AG04450 (cell line): ENCODE measurements at places on chromosomes 2 and 18. TPM values are rescaled to one million over a fixed set of nuclear protein-coding genes. Genes with fewer than 3 reads are reported as not detected.

- no peak for DNase-seq
Measured at GRCh38 chr2:20168048-20168726, 56.7 kb downstream of the SDC1 start.

- DNase-seq, result no peak
Measured at GRCh38 chr2:75540994-75541393, 19.7 kb downstream of the EVA1A start.

DNA sequence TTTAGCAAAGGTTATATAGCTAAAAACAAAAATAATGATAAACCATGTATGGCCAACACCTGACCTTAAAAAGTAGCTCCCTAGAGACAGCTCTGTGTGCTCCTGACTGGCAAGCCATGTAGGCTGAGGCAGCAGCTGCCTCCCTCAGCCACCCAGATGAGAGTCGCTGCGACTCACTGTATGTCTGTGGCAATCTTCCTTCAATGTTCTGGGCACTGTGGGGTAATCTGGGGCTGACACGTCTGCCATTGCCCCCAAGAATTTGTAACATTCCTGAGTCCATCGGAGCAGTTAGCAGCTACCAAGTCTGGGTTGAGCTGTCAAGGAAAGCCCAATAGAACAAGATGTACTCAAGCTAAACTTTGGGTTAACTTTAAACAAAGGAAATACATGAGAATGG is 106.4 kb upstream of the DAPL1 start:
- DNase-seq, result no peak

DNA sequence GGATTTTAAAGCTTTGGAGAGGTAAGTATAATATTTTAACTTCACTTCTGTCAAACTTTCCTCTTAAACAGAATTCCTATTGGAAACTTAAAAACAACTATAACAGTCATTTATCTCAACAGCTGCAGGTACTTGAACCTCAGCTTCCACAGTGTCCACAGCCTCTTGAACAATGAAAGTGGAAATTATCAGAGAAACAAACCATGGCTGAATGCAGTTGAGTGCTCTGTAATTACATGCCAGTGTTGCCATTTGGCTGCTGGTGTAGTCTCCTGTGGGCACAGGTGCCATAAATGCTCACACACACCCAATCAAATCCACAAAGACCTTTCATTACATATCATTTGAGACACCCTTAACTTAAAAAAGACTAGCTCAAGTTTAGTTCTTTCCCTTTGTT is 125.1 kb downstream of the CPS1 start:
- DNase-seq, result no peak

DNA sequence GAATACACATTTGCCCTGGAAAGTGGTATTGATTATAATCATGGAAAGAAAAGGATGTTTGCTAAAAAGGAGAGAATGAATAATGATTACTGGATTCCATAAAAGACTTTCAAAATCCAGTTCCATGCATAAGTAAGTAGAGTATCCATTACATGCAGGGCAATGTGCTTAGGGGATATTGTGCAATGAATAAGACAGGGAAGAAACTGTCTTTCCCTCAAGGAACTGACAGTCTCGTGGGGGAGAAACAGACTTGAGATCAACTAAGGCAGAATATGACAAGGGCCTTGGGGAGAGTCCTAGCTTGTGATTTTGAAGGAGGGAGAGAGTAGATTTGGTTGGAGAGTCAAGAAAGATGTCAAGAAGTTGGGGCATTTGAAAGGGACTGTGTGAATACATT is 130.6 kb downstream of the SPP2 start:
- DNase-seq, result no peak

- no peak for DNase-seq
Measured at GRCh38 chr2:82675186-82675585, 1783.9 kb downstream of the SUCLG1 start.

- DNase-seq, result no peak
Measured at GRCh38 chr2:24912986-24913385, 7.1 kb downstream of the ADCY3 start.

GRCh38 chr2:46284796-46285195 is 12.4 kb upstream of the EPAS1 start:
- no peak for DNase-seq

DNA sequence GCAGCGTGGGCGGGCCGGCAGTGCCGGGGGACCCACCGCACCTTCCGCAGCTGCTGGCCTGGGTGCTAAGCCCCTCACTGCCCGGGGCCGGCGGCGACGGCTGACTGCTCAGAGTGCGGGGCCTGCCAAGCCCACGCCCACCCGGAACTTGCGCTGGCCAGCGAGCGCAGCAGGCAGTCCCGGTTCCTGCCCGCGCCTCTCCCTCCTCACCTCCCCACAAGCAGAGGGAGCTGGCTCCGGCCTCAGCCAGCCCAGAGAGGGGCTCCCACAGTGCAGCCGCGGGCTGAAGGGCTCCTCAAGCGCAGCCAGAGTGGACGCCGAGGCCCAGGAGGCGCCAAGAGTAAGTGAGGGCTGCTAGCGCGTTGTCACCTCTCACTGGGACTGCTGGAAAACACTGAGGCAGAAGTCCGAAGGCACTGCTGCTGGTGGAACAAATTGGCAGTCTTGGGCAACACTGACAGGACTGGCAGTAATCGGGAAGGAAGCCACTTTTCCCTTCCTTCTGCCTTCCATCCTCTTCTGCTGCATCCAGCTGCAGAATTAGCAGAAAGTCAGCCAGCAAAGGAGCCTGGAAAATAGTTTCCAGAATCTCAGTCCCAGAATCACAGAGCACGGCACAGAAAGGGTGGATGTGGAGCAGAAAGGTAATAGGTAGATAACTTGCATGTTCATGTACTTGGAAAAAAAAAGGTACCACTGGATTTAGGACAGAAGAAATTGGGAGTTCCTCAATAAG is 179.4 kb upstream of the FN1 start:
- no peak for DNase-seq

GRCh38 chr18:40041951-40042350 is 1913.1 kb upstream of the PIK3C3 start:
- DNase-seq, result no peak

- no peak for DNase-seq
Measured at GRCh38 chr2:16861111-16861510, 195.5 kb upstream of the CYRIA start.

DNA sequence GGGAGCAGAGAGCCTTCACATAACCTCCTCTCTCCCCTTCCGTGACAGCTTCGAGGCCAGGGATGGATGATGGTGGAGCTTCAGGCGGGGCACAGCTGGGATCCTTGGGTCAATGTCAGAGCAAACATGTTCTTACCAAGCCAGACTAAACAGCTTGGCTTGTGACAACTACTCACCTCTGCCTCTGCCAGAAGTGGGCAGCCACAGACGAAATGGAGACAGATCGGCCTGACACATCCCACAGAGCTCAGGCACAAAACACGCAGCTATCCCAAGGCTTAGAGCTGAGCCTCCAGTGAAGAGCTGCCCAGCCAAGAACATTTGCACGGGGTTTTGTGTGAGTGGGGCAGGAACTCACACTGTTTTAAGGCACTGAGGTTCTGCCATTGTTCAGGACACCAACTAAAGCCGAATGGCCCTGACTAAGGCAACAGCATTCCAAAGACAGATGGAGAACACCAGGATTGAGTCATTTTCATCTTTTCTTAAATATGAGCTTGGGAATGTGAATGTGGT is 12.8 kb downstream of the PXDN start:
- peak; percentile 70 for DNase-seq

DNA sequence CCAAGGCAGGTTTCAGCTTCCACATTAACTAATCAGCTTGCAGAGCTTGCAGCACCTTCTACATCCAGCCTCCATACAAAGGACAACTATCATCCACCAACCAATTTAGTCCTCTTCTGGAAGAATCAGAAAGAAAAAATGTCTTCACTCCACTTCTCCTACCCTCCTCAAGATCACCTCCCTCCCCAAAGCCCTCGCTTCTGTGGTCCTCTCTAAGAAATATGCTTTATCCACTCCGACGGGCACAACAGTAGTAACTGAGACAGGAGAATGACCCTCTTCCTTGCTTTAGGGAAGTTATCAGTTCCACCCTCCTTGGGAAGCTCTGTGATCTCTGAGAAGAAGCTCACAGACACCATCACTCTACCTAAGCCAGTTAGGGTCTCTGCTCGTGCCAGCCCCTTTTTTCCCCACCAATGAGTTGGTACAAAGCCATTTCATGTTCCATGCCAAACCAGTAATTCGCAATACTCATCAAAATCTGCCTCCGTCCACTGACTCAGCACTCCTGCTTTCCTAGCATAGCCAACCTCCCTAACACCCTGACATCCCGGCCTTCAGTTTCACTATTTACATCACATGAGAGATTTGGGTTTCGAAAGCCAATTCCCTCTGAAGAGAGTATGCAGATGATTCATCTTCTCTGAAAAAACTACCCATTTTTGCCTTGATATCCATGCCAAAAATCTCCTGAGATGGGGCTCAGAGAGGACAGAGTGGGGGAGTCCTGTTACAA is 114.1 kb upstream of the PKDCC start:
- peak; percentile 90 for DNase-seq

GRCh38 chr18:47604021-47604420 is 326.4 kb downstream of the SMAD2 start:
- DNase-seq, result no peak

DNA sequence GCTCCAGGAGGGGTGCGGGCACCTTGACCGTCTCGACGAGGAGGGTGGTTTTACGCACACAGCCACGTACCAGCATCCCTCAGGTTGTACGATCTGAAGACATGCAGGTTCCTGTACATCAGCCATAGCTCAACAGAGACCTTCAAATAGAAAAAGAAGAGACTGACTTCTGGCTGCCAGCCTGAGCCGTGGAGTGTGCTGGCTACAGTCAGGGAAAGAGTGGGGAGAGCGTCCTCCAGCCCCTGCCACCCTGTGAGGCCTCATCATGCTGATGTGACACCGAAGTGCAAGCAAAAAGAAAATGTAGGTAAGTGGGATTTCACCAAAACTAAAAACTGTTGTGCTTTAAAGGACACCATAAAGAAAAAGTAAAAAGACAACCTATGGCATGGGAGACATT is 47.0 kb downstream of the ADI1 start:
- DNase-seq, result no peak

DNA sequence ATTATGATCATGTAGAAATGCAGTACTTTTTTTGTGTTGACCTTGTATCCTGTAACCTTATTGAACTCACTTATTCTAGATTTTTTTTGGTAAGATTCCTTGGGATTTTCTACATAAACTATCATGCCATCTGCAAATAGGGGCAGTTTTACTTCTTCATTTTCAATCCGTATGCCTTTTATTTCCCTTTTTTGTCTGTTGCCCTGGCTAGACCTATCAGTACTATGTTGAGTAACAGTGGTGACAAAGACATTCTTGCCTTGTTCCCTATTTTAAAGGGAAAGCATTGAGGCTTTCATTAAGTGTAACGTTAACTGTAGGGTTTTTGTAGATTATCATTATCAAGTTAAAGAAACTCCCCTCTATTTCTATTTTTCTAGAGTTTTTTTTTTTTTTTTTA is 92.3 kb downstream of the LYPD1 start:
- DNase-seq, result no peak

- no peak for DNase-seq
Measured at GRCh38 chr2:17894556-17894955, 16.1 kb downstream of the KCNS3 start.

DNA sequence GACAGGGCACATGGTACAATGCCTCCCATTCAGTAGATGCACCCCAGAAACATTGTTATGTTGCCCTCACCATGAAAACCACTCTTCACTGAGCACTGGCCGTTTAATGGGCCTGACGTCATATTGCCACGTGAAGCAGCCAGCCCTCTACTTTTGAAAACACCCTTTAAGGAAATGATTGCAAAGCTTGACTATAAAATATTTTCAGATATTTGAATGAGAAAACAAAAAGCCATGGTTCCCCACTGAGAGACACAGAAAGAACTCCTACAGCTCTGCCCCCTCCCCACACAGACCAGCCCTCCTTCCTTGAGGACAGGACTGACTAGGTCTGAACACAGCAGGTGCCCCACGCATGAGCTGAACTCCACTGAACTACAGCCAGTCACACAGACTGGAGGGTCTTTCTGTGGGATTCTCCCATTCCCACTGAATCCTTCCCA is 349.1 kb downstream of the ANAPC1 start:
- no peak for DNase-seq

DNA sequence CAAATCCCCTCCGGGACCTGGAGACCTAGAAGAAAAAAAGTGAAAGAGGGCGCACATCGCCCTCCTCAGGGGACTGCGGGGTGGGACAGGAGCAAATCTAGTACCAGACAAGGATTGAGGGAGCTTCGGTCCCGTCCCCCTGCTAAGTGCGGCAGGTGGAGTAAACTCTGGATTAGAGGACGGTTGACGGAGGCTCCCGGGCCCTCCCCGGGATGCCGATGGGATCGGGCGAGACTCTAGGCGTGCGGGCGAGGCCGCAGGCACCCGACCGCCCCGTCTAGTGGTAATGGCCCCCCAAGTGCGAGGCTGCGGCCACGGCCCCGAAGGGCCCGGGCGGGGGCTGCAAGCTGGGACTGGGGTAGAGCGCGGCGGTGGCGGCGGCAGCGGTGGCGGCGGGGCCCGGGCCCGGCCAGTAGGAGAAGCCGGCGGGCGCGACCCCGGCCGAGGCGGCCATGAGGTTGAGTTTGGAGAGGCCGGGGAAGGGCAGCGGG is 3.5 kb downstream of the FEV start:
- DNase-seq, result no peak

DNA sequence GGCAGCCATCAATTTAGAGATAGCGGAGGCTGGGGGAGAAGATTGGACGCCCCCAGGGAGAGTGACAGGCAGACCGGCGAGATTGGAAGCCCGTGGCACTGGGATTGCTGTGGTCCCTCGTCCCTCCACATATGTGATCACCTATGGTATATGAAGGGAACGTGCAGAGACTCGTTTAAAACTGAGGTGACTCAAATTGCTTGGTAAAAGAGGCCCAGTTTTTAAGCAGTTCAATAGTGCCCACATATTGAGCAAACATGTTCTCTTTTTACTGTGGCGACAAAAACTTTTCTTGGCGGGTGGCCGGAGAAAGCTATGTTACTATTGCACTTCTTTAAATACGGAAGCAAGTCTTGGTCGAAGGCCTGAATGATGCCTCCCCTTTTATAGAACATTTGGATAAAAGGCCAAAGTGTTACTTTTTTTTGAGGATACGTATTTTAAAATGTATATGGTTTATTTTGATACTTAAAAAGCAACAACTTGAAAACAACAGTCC is 9.1 kb downstream of the B3GNT2 start:
- no peak for DNase-seq

- DNase-seq, result no peak
Measured at GRCh38 chr2:37637190-37637860, 34.1 kb downstream of the CDC42EP3 start.

DNA sequence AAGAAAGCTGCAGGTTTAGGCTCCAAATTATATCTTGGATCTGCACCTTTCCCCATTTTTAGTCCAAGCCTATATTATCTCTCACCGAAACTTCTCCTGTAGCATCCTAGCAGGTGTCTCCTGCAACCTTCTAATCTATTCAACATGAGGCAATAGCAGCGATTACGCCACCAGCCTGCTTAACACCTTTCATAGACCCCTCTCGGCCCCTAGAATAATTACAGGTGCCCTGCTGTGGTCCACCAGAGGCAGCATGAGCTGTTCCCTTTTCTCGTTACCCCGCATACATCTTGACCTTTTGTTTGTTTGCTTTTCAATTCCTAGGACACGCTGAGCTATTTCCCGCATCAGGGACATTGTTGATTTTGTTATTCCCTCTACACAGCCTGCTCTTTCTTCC is 361.9 kb downstream of the CYRIA start:
- DNase-seq, result no peak

The CFC1 gene
- polyA plus RNA-seq, result not detected in 2 replicates

The FOXD4L1 gene
- 0.02 TPM in 1 of 2 replicates, not detected in the other for polyA plus RNA-seq

The SPHKAP gene
- polyA plus RNA-seq, result not detected in 2 replicates

The GALNT14 gene
- polyA plus RNA-seq, result 0.07 TPM in 1 of 2 replicates, not detected in the other

The DUSP2 gene
- 0.94 and 1.0 TPM in 2 replicates for polyA plus RNA-seq

The ABCG5 gene
- polyA plus RNA-seq, result not detected in 2 replicates

The ALPI gene
- polyA plus RNA-seq, result not detected in 2 replicates

The RAD51AP2 gene
- polyA plus RNA-seq, result not detected in 2 replicates

The CXXC1 gene
- 23.6 and 24.5 TPM in 2 replicates for polyA plus RNA-seq

The KRTCAP3 gene
- polyA plus RNA-seq, result 0.32 and 0.60 TPM in 2 replicates

The OTOS gene
- polyA plus RNA-seq, result not detected in 2 replicates

The CTAGE1 gene
- 0.05 TPM in 1 of 2 replicates, not detected in the other for polyA plus RNA-seq
